NCI-H748 treated with DMSO at 0.1 percent for 48 hours (cell line): ENCODE measurements at places on chromosomes 16 and 17.

DNA sequence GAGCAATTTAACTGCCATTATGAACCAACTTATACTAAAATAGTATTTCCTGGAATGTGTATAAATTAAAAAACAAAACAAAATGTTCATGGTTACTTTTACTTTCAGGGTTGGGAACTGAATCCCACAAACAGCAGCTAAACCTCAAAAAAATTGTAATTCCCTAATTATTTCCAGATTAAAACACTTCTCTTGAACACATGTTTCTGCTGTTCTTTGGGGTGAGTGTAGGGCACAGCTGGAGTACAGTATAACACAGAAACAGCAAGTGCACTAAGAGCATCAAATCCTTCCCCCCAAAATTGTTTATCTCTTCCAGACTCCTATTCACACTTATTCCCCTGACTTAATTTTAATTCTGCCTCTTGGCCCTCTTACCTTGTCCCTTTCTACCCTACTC is 56.4 kb downstream of the KANSL1 start:
- no peak for DNase-seq

GRCh38 chr16:4064950-4065352 is 51.3 kb downstream of the ADCY9 start:
- no peak for DNase-seq

GRCh38 chr17:59149051-59149450 is 5.9 kb downstream of the SKA2 start:
- DNase-seq = no peak

- DNase-seq = no peak
These were observed 735 bp downstream of the PSMD11 start for GRCh38 chr17:32445074-32445415.

DNA sequence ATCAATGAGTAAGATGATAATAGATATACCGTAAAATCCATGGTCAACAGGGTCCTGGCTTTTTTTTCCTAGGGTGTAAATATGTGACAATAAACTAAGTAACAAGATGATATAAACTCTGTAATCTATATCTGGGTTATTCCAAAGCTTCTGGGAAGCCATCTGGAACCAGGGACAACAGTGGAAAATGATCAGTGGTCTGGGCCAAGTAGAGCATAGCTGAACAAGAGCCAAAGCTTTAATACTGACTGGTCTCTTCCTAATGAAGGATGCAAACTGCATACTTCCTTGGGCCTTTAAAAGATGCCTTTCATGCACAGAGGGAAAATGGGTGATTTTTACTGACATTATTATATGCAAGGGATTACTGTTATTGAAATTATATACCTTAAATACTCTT is 8.9 kb downstream of the CA10 start:
- DNase-seq = no peak

- DNase-seq = no peak
These were observed 807 bp upstream of the HBQ1 start for GRCh38 chr16:179211-180092.

DNA sequence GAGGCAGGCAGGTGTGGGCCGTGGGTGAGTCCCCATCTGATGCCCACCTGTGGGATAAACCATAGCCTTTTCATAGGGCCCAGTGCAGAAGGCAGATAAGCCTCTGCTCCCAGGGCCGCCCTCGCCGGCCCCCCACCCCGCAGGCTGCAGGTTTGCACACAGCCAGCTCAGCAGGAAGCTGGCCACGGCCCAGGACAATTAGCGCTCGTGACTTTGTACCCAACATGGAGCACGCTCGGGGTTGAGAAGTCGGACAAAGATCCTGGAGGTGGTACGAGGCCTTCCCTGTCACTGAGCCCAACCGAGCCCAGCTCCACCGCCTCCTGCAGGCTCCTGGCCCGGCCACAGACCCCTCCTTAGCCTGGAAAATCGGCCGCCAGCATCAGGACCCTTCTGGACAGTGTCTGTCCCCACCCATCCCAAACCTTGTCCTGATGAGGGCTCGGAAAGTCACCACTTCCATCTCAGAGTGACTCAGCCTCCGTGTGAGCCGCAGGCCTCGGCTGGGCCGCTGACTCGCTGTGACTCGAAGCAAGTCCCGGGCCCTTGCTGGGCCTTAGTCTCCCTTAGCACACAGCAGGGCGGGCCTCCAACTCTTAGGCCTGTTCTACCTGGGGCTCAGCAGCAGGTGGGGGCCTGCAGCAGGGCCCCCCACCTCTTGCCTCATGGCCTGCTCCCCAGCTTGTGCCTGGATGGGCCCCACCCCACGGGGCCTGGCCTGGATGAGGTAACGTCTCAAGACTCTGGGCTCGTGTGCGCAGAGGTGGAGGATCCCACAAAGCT is 22.7 kb downstream of the FAM83G start:
- DNase-seq = no peak

DNA sequence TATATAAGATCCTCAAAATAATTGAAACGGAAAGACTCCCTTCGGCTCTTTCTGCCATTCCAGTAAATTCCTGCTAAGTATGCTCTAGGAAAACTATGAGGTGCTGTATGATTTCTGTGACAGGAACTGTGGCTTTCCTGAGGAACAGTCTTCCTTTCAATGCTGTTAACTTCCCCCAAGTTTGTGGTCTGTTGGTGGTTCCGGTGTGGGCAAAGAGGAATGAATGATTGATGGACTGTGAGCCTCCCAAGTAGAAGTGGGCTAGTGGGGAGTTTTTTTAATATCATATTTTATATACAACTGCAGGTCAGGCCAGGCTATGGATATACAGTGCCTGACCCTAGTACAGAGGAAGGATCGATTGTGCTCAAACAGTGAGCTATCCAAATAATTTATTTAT is 560.7 kb upstream of the RBFOX1 start:
- DNase-seq = no peak
